ENCODE measurements at places on chromosomes 5 and 9.
A peak's percentile ranks its signal among the peaks of the same experiment; 100 is the strongest.

- DNase-seq, result no peak
These were observed 108.9 kb downstream of the MARCHF3 start for GRCh38 chr5:126921241-126922091.

DNA sequence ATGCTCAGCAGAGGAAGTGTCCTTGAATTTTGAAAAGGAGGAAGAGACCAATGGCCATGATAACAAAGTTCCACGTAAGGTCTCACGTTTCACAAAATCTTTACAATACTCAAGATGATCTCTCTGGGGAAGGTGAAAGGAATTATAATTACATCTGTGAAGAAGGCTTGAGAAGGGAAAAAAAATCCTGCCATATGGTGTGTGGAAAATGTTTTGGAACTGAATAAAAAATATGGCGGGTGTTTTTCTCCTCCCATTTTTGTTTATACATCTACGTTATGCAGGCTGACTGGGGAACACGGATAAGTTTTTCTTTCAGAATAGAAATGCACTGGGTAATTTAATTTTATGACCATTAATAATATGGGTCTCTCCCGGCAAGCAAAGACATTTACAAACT, 425.6 kb upstream of the BRINP1 start:
- DNase-seq, result no peak

GRCh38 chr5:14476786-14477435, 104.7 kb upstream of the OTULINL start:
- DNase-seq, result peak; percentile 70

GRCh38 chr9:83209188-83209731, 146.3 kb upstream of the RASEF start:
- DNase-seq, result no peak

DNA sequence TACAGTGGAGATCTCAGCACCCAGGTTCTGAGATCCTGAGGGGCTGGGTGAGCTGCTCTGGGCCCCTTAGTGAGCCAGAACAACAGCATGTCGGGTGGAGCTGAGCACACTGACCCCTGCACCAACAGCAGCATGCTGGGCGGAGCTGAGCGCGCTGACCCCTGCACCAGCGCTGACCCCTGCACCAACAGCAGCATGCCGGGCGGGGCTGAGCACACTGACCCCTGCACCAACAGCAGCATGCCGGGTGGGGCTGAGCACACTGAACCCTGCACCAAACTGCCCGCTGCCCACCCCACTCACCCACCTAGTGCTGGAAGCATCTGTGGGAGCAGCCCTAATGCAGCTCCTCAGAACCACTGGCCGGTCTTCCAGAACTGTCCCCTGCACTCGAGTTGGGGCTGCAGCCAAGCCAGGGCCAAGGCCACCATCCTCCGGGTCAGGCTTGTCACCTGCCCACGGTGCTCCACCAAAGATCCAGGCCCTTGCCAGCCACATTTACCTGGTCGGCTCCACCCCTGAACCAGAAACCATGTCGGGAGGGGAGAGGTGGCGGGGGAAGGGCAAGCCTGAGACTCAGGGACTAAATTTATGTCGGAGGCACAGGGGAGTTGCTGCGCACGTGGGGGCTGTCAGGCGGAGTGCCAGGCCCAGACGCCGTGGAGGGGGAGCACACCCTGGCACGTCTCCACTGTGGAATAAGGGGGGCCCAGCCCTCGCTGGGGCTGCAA, 80.3 kb downstream of the ADAMTS2 start:
- DNase-seq, result no peak

GRCh38 chr5:119578937-119579336, 50.4 kb upstream of the FAM170A start:
- peak; percentile 15 for DNase-seq

DNA sequence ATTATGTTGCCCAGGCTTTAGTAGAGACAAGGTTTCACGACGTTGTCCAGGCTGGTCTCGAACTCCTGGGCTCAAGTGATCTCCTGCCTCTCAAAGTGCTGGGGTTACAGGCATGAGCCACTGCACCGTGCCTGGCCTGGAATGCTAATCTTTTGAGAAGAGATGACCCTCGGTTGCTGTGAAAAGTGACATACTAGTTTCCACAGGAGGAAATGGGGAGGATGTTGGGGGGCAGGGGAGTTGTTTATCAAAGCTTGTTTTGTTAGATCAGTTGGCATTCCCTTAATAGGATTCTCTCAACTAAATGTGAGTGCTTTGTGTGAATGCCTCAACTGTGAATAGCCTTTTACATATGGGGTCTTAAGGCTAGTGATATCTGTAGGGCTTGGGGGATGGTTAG, 16.4 kb upstream of the MATR3 start:
- no peak for DNase-seq

GRCh38 chr5:144800169-144800568, 629.5 kb downstream of the KCTD16 start:
- no peak for DNase-seq

- no peak for DNase-seq
These were observed 79.5 kb downstream of the ANXA1 start for GRCh38 chr9:73231203-73231602.

DNA sequence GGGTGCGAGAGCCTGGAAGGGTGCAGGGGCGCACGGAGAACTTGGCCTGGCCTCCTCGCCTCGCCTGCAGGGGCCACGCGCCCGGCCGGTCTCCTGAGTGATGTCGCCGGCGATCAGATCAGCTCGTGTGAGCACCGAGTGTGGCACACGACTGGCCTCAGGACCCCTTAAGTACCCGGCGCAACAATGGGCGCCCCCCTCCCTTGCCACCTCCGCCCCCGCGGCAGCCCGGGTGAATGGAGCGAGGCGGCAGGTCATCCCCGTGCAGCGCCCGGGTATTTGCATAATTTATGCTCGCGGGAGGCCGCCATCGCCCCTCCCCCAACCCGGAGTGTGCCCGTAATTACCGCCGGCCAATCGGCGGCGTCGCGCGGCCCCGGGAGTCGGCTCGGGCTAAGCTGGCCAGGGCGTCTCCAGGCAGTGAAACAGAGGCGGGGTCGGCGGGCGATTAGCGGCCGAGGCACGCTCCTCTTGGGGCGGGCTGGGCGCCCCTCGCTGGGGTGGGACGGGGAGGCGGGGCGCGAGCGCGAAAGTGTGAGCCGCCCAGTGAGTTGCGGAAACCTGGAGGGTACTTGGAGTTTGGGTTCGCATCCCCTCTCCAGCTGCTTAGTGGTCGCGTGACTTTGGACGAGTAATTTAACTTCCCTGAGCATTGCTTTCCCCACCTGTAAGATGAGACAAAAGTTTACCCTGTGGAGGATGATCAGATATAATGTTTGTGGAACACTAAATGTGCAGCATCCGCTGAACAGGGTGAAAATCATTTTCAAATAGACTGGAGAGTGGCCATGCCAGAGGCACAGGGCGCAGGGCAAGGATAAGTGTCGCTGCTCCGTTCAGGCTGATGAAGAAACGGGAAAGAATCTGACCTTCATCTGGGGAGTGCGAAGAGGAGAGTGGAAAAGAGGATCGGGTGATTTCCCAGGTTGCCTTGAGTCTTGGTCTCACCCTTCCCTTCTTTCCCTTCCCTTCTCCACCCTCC, at the start of gene NEUROG1:
Gene NEUROG1 (minus strand): TSS at position 145 of the 982 bp plus-strand sequence. CDS start 274 bp downstream, outside the sequence.
- DNase-seq, result no peak

DNA sequence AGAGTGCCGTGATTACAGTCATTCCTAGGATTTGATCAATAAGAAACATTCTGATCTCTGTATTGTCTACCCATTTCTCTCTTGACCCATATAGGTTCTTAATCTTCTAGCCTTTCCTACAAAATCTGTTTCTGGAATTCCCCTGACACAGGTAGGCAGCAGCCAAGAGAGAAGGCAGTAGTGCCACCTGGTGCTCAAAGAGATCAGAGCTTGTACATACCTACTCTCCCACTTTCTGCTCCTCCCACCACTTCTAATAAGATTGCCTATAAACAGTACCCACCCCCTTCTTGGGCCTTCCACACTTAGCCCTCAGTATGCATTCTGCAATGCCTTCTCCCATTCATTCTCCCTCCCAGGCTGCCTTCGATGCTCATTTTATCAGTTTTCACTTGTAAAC, 117.4 kb upstream of the RORB start:
- DNase-seq, result no peak

- peak; percentile 39 for DNase-seq
These were observed 52.5 kb downstream of the SHB start for GRCh38 chr9:38016375-38017135.

- DNase-seq, result peak; percentile 25
These were observed 195.8 kb downstream of the ERCC6L2 start for GRCh38 chr9:96071076-96071814.

- DNase-seq, result no peak
These were observed 170.7 kb downstream of the MAPKAP1 start for GRCh38 chr9:125536167-125536772.

DNA sequence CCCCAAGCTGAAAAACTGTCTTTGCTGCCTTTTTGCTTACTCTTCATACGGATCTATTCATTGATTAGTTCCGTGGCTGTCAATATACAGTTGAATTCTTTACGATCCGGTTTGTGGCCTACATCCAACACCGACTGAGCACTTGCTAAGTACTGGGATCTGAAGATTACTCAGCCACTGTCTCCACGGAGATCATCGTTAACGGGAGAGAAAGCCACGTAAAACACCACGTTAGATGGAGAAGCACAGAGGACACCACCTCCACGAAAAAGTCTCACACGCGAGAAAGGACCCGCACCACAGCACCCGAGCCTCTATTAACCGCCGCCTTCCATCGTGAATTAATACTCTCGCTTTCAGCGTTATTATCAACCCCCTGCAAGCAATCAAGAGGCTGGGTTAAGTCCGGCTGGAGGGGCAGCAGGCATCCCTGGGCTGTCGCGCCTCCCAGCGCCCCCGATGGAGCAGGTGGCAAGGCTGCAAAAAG, 650 bp downstream of the ELP1 start:
- DNase-seq, result peak; percentile 12

DNA sequence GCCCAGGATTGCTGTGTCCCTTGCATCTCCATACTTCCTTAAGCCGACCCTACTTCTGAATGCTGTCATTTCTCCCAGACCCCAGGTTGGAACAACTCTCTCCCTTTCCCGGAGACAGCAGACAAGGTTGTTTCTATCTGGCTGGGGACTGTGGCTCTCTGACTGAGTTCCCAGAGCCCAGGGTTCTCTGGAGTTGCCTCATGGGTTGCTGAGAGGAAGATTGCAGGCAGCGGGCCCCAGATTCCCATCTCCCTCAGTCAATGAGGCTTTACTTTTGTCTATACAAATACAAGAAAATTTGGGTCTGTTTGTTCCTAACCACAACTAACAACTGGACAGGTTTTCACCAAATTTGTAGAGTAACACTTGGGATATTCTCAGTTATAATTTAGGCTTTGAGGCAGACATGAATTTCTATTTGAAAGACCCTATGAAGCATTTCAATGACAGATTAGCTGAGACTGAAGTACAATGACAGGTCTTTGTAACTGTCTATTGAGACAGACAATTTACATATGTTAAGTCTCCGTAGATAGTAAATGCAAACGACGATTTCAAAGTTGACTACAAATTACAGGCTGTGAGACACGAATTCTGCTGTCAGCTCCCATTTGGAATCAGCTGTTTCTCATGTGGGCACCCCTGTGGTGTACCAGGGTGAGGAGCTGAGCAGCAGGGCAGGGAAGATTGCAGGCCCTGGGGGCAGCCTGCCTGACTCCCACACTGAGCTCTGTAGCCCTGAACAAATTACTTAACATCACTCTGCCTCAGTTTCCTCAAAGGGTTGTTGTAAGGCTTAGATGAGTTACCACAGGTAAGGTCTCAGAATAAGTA, 107.5 kb downstream of the ATP10B start:
- DNase-seq, result no peak

GRCh38 chr5:112418659-112419163, 366 bp downstream of the EPB41L4A start:
- peak; percentile 17 for DNase-seq

DNA sequence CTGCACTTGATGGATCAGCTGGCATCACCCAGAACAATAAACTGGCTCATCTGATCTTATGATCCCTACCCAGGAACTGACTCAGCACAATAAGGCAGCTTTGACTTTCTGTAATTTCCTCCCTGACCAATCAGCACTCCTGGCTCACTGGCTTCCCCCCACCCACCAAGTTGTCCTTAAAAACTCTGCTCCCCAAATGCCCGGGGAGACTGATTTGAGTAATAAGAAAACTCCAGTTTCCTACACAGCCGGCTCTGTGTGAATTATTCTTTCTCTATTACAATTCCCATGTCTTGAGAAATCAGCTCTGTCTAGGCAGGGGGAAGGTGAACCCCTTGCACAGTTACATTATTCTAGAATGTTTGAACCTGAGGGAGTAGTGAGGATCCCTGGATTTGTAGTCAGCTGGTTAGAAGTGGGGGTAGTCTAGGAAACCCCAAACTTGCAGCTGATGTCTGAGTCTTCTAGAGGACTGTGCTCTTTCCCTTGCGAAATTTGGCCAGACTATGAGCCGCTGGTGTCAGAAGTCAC, 111.7 kb upstream of the NEK6 start:
- peak; percentile 34 for DNase-seq

DNA sequence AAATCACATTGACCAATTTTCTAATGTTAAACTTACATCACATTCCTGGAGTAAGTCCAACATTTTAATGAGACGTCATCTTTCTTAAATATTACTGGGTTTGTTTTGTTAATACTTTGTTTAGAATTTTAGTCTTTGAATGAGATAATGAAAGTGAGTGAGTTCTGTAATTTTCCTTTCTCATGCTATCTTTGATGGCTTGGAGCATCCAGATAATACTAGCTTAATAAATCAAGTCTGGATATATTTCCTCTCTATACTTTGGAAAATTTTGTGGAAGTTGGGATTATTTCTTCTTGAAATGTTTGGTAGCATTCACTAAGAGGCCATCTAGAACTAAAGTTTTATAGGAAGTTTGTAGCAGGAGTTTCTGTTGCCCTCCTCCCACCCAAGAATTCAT, 90.8 kb upstream of the IL7R start:
- no peak for DNase-seq

DNA sequence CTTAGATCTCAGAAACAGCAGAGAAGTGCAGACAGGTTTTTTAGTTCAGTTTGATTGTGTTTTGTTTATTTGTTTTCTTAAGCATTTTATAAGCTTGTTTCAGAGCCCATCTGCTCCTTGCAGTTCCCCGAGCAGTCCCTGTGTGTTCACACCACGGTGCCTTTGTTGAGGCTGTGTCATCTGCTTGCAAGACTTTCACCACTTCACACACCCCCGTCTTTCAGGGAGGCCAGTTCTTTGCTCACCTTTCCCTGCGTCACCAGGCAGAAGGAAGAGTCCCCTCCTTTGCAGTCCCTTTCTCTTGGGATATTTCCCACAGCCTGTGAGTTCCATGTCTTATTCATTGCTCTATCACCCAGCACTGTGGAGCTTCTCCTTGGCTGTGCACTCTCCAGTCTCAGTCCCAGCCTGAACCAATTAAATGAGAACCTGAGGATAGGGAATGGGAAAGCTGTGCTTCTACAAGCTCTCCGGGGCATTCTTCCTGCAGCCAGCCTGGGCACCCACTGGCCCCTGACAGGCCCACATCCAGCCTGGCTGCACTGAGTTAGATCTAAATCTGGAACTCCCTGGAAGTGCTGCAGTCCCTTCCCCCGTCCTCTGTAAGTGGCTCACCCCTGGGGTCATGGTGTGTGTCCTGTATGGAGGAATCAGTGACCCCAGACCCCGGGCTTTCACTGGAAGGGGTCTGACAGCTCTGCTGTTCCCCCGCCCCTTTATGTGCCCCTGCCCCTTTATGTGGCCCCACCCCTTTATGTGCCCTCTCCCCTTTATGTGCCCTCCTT, 5.5 kb downstream of the MVB12B start:
- no peak for DNase-seq

GRCh38 chr5:154218786-154219185, 28.3 kb downstream of the GALNT10 start:
- DNase-seq, result no peak
